Activated T-helper 17 cell treated with anti-CD3 and anti-CD28 coated beads, Interleukin-2, amount 50 U/mL, for 72 hours (primary cell): ENCODE measurements at places on chromosomes 2 and 18.

- no peak for ATAC-seq
Measured at GRCh38 chr2:729376-729861, 52.2 kb upstream of the TMEM18 start.

GRCh38 chr2:113922335-113922734 is 32.4 kb downstream of the ACTR3 start:
- ATAC-seq, result no peak

GRCh38 chr18:24559526-24559925 is 99.1 kb downstream of the HRH4 start:
- ATAC-seq, result no peak

DNA sequence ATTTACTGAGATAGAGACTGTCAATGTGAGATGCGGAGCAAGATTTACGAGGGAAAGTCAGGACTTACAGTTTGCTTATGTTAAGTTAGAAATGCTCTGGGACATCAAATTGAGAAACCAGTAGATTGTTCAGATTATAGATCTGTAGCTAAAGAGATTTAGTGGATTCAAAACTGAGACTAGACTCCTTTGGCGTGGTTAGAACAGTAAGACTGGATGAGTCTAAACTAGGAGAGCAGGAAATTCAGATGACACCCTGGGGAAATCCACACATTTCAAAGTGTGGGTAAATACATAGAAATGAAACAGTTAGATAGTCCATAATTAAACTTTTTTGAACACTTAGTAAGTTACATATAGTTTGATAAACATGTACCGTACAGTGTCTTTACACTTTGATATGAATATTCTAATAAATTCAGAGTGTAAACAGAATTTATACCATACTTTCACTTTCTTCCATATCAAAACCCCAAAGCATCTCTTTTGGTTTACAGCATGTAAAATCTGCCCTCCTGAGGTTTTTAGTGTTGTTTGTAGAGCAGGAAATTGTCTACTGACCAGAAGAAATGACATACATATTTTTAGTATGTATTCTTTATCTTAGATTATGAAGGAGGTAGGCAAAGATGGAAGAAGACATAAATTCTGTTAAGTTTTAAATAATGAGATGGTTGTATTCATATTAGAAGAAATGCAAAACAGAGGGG is 231.5 kb downstream of the NYAP2 start:
- peak; percentile 52 for ATAC-seq

DNA sequence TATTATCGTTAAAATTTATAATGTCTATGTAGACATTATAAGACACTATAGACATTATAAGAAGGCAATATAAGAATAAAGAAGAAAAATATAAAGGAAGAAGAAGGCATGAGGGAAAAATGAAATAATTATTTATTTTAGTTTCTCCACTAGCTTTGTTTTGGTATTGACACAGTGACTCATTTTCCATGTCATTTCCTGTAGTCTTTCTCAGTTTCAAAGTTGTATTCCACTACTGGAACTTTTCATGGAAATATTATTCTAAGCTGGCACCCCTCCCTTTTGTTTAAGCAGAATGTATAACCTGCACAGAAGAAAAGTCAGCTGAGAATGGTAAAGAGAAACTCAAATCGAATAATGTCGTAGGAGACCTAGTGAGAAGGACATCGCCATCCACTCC is 234.2 kb upstream of the NETO1 start:
- ATAC-seq, result no peak
